Tibial nerve (tissue), 4 donors: ENCODE measurements at places on chromosomes 5 and 9. TPM values are rescaled to one million over a fixed set of nuclear protein-coding genes. Genes with fewer than 3 reads are reported as not detected.

PLPP7 gene
- 22.2 TPM for total RNA-seq

OR1Q1 gene
- not detected for total RNA-seq

FRRS1L gene
- total RNA-seq, result 3.9 TPM

APBA1 gene
- 9.6 TPM for total RNA-seq

SPRY4 gene
- 30.9 TPM for total RNA-seq

C5orf46 gene
- total RNA-seq, result not detected

LHX2 gene
- total RNA-seq, result not detected

PCDHGA3 gene
- total RNA-seq, result 8.8 TPM

NEUROG1 gene
- not detected for total RNA-seq

SLC6A19 gene
- total RNA-seq, result not detected

C9orf153 gene
- 0.84 TPM for total RNA-seq

CA9 gene
- not detected for total RNA-seq

COL5A1 gene
- 52.9 TPM for total RNA-seq

REEP2 gene
- 7.5 TPM for total RNA-seq

PRLR gene
- 0.84 TPM for total RNA-seq

SERF1A gene
- 23.2 TPM for total RNA-seq

SLIT3 gene
- total RNA-seq, result 19.3 TPM

CNTFR gene
- 38.5 TPM for total RNA-seq

MARCOL gene
- total RNA-seq, result not detected

SLC6A3 gene
- total RNA-seq, result 0.90 TPM

IL13 gene
- not detected for total RNA-seq

MYMK gene
- total RNA-seq, result not detected
